ENCODE measurements at places on chromosomes 7 and 10. TPM values are rescaled to one million over a fixed set of nuclear protein-coding genes. Genes with fewer than 3 reads are reported as not detected.

CCDC6 gene
- 65.8 TPM for total RNA-seq

GRCh38 chr10:93074597-93075368, 1.1 kb downstream of the CYP26A1 start:
- no peak for DNase-seq

- DNase-seq = no peak
These were observed 112.7 kb upstream of the KIAA1217 start for GRCh38 chr10:24096281-24096680.

- DNase-seq = no peak
These were observed 275.3 kb downstream of the DNAJB6 start for GRCh38 chr7:157612009-157612663.

DNA sequence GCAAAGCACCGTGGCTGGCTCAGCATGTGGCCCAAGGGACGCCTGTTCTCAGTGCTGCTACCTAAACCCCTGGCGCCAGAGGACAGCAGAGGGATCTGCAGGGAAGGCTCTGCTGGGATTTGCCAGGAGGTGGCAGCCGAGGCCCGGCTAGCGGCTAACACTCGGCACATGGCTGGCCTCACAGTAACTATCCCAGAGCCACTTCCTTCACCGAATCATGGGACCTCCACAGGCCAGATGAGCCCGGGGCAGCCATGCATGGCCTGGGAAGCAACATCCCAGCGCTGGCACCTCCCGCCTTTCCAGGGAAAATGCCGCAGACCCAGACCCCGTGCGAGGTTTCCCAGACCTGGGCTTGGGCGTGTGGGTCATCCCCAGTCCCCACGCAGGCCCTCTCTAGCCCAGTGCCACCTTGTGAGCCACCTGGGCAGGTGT, 36.4 kb downstream of the DPYSL4 start:
- peak; percentile 80 for DNase-seq

- peak; percentile 27 for DNase-seq
These were observed 1.3 kb downstream of the CTTNBP2 start for GRCh38 chr7:117871778-117872538.

DNA sequence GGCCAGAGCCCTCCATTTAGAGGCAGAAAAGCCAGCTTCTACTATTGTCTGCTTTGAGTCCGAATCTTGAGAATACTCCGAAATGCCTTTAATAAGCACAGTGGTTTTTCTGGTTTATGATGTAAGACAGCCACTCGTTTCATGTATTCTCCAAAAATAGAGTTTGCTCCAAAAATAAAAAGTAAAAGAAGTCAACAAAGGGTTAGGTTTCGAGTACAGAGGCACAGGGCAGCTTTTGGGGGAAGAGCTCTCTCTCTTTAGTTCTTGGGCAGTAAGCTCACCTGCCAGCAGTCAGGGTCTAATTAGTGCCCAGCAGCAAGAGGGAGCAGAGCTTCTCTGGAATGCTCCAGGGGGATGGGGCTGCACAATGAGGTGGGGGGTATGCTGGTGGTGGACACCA, 20.2 kb downstream of the CREB3L2 start:
- DNase-seq = no peak

DNA sequence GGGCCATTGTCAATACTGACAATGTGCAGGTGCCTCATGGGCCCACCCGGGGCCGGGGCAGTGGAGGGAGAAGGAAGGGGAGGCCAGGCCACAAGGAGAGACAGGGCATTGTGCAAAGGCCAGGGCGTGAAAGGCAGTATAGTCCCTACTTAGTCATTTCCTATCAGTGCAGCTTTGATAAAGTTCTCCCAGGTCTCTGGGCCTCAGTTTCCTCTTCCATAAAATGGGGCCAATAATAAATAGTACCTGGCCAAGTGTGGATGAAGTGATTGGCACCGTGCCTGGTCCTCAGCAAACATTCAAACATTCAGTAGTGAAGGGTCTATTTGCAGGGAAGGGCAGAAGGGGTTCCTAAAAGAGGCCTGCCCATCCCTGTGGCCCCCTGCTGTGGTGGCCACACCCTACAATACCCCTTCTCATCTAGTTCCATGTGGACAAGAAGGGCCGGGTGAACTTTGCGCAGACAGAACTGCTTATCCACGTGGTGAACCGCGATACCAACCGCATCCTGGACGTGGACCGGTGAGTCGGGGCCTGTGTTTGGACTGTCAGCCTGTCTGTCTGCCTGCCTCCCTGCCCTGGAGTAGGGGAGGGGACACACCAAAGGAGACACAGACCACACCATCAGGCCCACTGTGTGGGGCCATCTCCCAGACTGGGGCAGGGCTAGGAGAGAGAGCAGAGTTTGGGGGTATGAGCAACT, 36.9 kb upstream of the VSIR start:
- no peak for DNase-seq

DNA sequence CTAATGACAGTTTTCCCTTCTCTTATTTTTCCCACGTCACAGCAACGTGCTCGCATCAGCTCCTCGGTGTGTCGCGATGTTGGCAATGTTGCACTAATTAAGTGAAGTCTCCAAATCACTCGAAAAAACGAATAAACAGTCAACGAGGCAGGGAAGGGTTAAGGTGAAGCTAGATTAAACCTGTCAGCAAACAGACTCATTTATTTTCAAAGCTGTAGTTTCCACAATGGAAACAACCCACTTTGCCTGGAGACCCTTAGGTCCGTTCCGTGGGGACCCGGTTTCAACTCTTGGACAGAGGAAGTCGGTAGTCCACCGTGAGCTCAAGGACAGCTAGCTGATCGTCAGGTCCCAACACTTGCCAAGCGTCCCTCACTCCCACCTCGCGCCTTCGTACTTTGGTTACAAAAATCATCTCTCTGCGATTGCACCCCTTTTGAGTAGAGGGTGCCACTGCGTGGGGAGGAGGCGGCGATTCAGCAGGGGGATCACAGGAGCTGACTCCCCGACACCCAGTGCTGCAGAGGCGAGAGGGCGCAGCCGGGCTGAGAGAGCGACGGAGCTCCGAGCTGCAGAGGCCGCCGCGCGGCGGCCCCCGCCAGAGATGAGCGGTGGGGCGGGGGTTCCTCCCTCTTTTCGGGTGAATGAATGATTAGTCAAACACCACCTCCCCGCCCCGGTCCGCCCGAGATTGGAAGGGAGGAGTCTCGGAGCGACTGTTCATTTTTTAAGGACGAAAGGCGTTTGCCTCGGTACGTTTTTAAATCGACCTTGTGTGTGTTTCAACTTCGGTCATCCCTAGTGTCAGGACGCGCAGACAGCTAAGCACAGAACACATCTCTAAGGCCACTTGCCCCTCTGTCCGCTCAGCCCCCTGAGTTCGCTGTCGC, 1.3 kb upstream of the BMPER start:
- peak; percentile 30 for DNase-seq

DNA sequence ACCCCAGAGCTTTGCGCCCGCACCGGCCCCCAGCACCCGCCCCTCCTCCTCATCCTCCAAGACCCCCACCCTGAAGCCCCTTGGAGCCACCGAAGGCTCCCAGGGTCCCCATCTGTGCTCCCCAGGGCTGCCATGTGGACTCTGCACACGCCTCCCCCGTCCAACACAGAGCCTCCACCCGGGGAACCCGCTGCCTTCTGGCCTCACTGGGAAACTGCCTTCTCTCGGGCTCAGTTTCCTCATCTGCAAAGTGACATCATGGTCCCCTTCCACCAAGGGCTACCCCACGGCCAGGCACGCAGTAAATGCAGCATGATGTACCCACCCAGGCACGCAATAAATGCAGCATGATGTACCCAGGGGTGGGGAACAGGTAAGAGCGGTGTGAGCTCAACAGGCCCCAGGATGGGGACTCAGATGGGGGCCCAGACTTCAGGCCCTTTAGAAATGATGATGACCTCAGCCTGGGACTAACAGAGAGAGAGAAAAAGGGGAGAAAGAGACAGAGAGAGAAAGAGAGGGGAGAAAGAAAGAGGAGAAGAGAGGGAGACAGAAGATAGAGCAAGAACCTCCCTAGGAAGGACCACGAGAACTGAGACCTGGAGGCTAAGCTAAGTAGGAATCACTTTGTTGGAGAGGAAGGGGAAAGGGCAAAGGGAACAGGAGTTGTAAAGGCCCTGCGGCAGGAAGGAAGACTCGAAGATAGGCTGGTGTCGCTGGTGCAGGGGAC, 2.5 kb upstream of the MICALL2 start:
- no peak for DNase-seq

- DNase-seq = no peak
These were observed 1.5 kb downstream of the FAM131B start for GRCh38 chr7:143360788-143361551.

- DNase-seq = no peak
These were observed 82.5 kb upstream of the CREB5 start for GRCh38 chr7:28329661-28330363.

DNA sequence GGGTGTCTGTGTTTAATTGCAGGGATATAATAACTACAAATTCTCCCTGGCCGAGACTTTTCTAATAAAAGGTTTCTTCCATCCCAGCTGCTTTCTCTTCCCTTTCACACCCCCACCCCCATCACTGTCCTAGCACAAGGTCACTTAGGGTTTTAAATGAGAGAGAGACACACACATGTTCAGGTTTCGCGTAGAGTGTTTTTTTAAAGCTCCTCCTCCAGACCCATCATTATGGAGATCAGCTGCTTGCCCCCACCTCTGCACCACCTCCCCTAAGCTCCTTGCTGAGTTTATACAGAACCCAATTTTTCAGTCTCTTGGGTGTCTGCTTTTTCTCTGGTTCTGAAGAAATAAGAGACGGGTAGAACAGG, 18.6 kb downstream of the LRMDA start:
- no peak for DNase-seq

DNA sequence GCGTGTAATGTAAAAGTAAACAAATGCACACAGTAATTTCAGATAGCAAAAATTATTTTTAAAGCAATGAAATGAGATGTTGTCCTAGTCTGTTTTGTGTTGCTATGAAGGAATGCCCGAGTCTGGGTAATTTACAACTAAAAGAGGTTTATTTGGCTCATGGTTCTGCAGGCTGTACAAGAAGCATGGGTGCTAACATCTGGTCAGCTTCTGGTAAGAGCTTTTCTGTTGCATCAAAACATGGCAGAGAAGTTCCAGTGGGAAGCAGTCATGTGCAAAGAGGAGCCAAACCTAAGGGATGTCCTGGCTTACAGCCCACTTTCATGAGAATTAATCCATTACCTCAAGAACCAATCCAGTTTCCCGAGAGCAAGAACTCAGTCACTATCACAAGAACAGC, 62.9 kb upstream of the MNX1 start:
- DNase-seq = no peak

PARD3 gene
- total RNA-seq = 41.7 TPM

DNA sequence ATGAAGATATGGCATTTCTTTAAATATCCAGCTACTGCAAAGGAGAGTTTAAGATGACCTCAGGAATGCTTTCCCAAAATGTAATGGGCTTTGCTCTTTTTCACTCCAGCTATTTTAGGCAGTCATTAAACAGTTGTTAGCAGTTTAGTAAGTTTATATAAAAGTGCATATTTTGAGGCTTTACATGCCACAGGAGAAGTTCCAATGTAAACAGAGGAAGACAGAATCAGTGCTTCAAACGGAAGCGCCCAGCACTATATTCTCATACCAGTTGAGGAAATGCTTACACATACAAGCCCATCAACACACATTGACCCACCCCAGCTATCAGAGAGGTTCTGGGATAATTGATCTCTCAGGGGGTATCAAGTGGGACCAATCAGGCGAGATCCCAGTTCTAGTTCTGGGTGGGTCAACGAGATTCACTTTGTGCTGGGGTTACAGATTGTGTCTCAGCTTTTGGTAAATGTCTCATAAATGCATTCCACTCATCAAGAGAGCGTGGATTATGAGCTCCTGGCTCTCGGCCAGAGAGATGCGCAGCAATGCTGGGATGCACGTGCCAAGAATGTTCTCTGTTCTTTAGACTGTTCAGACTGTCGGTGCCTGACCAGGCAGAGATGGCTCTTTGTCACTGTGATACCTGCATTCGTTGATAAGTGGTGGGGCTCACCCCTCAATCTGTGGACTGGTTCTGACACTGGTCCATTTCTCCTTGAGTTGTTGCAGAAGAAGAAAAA, 55.0 kb downstream of the CACNB2 start:
- DNase-seq = no peak

- no peak for DNase-seq
These were observed 93.4 kb downstream of the PTPRN2 start for GRCh38 chr7:158494162-158494586.

DNA sequence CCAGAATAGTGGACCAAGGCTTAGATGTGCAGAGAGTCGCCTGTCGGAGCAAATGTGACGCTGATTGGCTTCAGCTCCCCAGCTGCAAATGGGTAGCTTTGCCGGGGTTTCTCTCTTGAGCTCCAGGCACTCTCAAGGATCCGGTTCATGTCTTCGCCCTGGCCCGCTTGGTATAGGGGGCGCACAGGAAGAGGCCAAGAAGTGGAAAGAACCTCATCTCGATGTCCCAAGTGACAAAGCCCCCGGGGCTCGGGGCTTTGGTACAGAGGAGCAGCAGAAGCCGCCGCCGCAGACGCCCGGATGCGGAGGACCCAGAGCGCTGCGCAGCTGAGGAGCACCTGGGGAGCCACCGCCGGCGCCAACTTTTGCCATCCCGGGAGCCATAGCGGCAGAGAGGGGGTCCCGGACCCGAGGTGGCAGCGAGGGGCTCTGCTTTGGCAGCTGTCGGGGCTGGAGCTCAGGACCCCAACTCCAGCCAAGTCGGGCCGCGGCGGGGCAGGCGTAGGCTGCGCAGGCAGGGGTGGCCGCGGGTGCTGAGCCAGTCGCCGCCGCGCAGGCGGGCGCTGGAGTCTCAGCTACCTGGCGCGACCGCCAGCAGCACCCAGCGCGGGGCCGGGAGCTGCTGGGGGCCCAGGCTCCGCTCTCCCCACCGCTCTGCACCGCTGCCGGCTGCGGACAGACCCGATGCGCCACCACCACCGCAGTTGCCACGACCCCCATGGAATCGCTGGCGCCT, 466.6 kb downstream of the XPNPEP1 start:
- no peak for DNase-seq

Measured in colonic mucosa (tissue), 4 donors.